Stimulated activated CD8-positive, alpha-beta memory T cell treated with anti-CD3 and anti-CD28 coated beads, Interleukin-7, amount 100 ng/mL, for 1 hour (primary cell): ENCODE measurements at places on chromosomes 6 and 20.

DNA sequence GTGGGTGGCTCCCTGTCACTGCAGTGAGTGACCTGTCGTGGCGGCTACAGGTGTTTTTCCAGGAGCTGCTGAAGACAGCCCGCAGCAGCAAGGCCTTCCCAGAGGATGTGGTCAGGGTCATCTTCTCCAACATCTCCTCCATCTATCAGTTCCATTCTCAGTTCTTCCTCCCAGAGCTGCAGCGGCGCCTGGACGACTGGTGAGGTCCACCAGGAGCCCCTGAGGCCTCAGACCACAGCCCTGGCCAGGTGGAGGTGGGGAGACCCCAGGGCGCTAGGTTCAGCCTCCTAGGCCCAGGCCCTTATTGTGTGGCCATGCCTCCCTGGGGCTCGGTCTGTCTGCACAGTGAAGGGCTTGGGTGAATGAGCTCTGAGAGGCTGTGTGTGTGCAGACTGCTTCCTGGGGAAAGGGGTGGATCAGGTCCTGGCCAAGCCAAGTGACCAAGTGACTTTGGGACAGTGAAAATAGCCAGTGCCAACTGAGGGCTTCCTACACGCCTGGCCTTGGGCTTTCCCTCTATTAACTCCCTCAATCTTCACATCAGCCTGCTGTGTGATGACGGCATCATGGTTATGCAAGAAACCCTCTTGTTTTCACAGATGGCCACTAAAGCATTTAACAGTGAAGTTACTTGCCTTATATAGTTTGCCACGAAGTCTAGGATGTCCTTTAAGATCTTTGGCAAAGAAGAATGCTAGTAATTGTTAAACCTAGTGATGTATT is 6.4 kb downstream of the FGD2 start:
- DNase-seq, result no peak

GRCh38 chr6:165649166-165650137 is 13.6 kb downstream of the PDE10A start:
- no peak for DNase-seq

- no peak for DNase-seq
Measured at GRCh38 chr6:22036699-22037098, 260.1 kb downstream of the PRL start.

DNA sequence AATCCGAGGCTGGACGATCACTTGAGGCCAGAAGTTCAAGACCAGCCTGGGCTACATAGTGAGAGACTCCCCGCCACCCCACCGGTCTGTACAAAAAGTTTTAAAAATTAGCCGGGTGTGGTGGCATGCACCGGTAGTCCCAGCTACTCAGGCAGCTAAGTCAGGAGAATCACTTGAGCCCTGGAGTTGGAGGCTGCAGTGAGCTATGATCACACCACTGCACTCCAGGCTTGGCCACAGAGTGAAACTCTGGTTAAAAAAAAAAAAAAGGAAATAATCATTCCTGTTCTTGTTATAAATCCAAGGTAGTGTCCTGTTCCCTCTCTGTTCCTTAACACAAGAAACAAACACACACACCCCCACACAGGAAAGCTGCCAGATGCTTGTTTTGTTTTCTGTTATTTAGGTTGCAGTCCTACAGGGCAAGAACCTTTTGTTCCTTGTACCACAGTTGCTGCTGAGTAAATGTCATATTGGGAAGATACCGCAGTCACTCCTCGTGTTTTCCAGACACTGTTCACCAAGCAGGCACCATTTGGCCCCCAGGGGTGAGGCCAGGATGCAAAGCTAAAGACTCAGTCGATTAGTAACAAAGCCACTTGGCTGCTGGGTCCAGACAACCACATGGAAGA is 28.9 kb downstream of the ASIP start:
- no peak for DNase-seq

- DNase-seq, result no peak
Measured at GRCh38 chr20:52004715-52005114, 186.9 kb downstream of the ZFP64 start.
